Naive B cell (primary cell): ENCODE measurements at places on chromosomes 7 and 10. TPM values are rescaled to one million over a fixed set of nuclear protein-coding genes. Genes with fewer than 3 reads are reported as not detected.

Gene MEOX2
- not detected for polyA plus RNA-seq

Gene AKR1C8
- not detected for polyA plus RNA-seq

Gene HMX2
- not detected for polyA plus RNA-seq

Gene JAKMIP3
- not detected for polyA plus RNA-seq

Gene DPP6
- polyA plus RNA-seq, result not detected

Gene ADCK2
- 38.8 TPM for polyA plus RNA-seq

Gene LUC7L2
- 42.2 TPM for polyA plus RNA-seq

Gene AGMO
- not detected for polyA plus RNA-seq
